ENCODE measurements at places on chromosomes 4 and X. TPM values are rescaled to one million over a fixed set of nuclear protein-coding genes. Genes with fewer than 3 reads are reported as not detected.

Gene CYBB
- 10.4 TPM for polyA plus RNA-seq

Gene GC
- polyA plus RNA-seq, result not detected

Gene OPN1MW
- not detected for polyA plus RNA-seq

DNA sequence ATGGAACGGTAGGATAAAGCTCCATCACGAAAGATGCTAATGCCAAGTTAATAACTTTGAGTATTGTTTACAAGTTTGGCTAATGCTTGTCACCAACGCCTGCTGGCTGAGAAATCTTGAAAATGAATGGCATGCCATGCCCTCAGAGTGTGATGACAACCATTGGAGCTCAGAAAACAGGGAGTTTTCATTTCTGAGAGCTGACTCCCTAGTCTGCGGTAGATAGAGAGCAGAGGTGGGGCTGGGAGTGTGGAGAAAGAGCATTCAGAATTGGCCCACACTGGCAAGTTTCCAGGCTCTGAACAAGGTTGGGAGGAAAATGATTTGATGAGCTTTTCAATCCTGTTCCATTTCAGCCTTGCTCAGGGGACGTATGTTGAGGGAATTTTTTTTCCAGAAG, 183.9 kb downstream of the CPEB2 start:
- H3K4me3 ChIP-seq, result no peak overlapping the region
- no peak overlapping the region for H3K27ac ChIP-seq
- DNase-seq, result no peak
- no peaks in the 10 kb centered on the region for H3K27me3 ChIP-seq
- H3K4me1 ChIP-seq, result no peaks in the 10 kb centered on the region

DNA sequence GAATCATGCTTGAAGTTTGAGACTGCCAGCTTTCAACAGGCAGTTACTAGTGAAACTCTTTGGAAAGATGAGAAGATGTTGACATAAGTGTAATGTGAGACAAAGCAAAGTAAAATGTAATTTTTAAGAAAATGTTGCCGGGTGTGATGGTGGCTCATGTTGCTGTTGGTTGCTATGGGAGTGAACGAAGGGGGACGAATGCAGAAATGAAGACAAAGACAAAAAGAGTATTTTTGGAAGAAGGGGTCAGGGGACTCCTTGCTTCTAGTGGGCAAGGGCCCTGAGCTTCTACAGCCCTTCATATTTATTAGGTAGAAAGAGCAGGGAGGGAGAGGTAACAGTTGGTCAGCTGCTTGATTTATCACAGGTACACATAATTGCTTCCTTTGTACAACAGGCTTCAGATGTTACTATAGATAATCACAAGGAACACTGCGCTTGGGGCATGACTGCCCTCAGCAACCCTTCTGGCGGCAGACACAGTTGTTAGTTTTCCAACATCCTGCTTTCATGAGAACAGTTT, 11.9 kb upstream of the UGDH start:
- no peak overlapping the region for H3K4me3 ChIP-seq
- no peaks in the 10 kb centered on the region for H3K4me1 ChIP-seq
- H3K36me3 ChIP-seq, result peaks cover 4% of the 10 kb centered on the region
- H3K27me3 ChIP-seq, result no peaks in the 10 kb centered on the region
- DNase-seq, result no peak
- no peak overlapping the region for H3K27ac ChIP-seq

DNA sequence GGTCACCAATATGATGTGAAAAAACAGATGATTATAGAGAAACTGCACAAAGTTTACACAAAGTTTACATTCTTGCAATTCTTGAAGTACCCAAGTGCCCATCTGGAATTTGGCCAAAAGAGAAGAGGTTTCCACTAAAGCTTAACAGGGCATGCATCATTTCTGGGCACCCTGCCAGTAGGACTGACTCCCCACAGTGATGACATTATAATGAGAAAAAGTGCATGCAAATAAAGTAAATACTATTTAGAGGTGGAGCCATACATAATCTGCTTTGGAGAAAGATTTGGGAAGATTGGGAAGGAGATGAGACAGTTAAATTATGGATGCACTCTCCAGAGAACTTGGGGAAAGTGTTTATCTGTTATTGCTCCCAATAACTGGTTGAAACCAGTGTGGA, 93.7 kb upstream of the TRPC3 start:
- DNase-seq, result no peak
- H3K4me3 ChIP-seq, result no peak overlapping the region
- no peak overlapping the region for H3K27ac ChIP-seq
- no peaks in the 10 kb centered on the region for H3K27me3 ChIP-seq

GRCh38 chr4:89610236-89610635, 226.7 kb downstream of the SNCA start:
- no peak for DNase-seq
- H3K4me3 ChIP-seq, result no peak overlapping the region
- H3K27ac ChIP-seq, result no peak overlapping the region

- H3K36me3 ChIP-seq, result no peaks in the 10 kb centered on the region
- DNase-seq, result no peak
- no peaks in the 10 kb centered on the region for H3K27me3 ChIP-seq
- no peaks in the 10 kb centered on the region for H3K4me1 ChIP-seq
- no peak overlapping the region for H3K27ac ChIP-seq
- H3K4me3 ChIP-seq, result no peak overlapping the region
Measured at GRCh38 chr4:123878976-123879375, 482.4 kb downstream of the SPRY1 start.

- DNase-seq, result no peak
- H3K27ac ChIP-seq, result no peak overlapping the region
- no peak overlapping the region for H3K4me3 ChIP-seq
- H3K36me3 ChIP-seq, result no peaks in the 10 kb centered on the region
Measured at GRCh38 chr4:62051332-62051731, 851.2 kb downstream of the ADGRL3 start.

DNA sequence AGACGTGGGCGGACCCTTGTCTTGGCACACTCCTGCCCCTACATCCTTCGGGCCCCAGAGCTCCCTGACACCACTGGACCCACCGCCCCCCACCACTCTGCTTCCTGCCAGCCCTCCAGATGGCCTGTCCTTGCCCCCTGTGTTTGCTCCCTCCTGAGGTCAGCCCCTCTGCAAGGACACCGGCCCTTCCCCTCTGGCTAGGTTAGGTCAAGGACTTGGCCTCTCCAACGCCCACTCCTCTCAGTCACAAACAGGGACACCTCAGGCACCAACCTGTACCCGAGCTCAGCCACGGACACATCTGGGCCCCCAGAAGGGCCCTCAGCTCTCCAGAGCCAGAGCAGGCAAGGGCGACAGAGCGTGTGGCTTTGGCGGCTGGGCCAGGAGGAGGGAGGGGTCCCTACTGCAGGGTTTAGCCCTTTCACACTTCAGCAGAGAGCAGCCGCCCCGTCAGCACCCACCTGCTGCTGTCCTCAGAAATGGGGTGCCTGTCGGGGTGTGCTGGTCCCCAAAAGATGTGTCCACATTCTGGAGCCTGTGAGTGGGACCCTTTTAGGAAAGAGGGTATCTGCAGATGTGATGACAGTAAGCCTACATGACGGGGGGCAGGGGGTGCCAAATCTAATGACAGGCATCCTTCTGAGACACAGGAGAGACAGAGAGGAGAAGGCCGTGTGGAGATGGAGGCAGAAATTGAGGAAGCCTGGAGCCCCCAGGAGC, 23.5 kb upstream of the DUSP9 start:
- H3K27me3 ChIP-seq, result no peaks in the 10 kb centered on the region
- H3K27ac ChIP-seq, result no peak overlapping the region
- H3K4me1 ChIP-seq, result no peaks in the 10 kb centered on the region
- H3K4me3 ChIP-seq, result no peak overlapping the region
- no peaks in the 10 kb centered on the region for H3K36me3 ChIP-seq

DNA sequence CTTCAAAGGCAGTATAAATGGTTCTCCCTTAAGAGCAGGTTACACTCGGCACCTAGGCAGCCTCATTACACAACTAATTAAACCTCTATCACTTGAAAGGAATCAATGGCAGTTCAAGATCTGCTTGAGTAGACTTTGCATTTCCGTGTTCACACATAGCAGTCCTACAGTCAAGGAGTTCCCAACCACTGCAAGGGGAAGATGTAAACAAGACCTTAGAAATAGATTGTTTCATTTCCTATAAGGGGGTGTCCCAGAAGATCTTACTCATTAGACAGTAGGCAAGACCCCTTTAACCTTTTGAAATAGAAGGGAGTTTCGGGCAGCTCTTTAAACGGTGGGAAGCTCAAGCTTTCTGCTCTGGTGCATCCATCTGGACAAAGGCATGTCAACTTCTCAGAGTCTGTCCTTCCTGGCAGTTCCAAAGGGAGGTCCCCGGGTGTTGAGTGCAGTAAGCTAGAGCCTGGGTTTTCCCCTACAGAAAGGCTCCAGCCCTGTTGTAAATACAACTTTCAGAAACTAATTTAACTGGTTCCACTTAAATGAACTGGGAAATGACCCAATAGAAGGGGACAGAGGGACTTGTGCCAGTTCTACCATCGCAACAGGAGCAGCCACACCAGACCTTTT, 150.8 kb downstream of the RBMX2 start:
- H3K27me3 ChIP-seq, result no peaks in the 10 kb centered on the region
- H3K36me3 ChIP-seq, result no peaks in the 10 kb centered on the region
- no peaks in the 10 kb centered on the region for H3K4me1 ChIP-seq
- H3K4me3 ChIP-seq, result no peak overlapping the region

DNA sequence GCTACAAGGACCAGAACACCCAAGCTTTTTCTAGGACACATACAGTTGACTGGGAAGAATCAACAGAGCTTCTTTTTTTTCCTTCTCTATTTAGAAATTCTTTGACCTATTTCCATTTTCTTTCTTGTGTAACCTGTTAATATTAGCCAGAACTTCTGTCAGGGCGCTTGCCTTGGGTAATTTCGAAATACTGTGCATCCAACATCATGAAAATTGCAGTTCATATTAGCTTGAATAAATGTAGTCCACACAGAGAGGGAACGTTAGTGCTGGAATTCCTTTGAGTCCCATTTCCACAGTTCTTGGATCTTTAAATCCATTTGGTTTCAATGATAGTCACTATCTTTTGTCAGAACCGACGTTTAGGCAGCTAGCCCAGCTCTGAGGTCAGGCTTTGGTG, 141.8 kb downstream of the MXRA5 start:
- no peak overlapping the region for H3K4me3 ChIP-seq
- H3K4me1 ChIP-seq, result no peaks in the 10 kb centered on the region
- H3K27ac ChIP-seq, result no peak overlapping the region
- no peak for DNase-seq
- H3K36me3 ChIP-seq, result no peaks in the 10 kb centered on the region

GRCh38 chr4:153785910-153786721, 2.8 kb downstream of the SFRP2 start:
- H3K4me1 ChIP-seq, result peaks cover 2% of the 10 kb centered on the region
- H3K4me3 ChIP-seq, result no peak overlapping the region
- no peak overlapping the region for H3K27ac ChIP-seq
- H3K36me3 ChIP-seq, result no peaks in the 10 kb centered on the region
- no peaks in the 10 kb centered on the region for H3K27me3 ChIP-seq
- DNase-seq, result no peak

GRCh38 chr4:182348779-182349326, 105.7 kb downstream of the TENM3 start:
- H3K4me1 ChIP-seq, result no peaks in the 10 kb centered on the region
- DNase-seq, result no peak
- no peak overlapping the region for H3K27ac ChIP-seq
- no peak overlapping the region for H3K4me3 ChIP-seq
- H3K36me3 ChIP-seq, result no peaks in the 10 kb centered on the region

- no peaks in the 10 kb centered on the region for H3K4me1 ChIP-seq
- no peak overlapping the region for H3K27ac ChIP-seq
Measured at GRCh38 chrX:3295731-3296130, 50.7 kb downstream of the MXRA5 start.

DNA sequence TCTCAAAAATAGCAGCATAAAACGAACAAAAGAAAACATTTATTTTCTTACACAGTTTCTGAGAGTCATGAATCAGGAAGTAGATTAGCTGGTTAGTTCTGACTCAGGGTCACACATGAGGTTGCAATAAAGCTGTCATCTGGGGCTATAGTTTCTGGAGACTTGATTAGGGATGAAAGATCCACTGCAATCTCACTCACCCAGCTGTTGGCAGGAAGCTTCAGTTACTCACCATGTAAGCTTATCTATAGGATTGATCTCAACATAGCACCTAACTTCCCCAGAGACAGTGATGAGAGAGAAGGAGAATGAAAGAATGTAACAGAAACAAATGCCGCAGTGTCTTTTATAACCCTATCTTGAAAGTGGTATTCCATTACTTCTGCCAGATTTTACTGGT, 435.5 kb downstream of the GABRG1 start:
- DNase-seq, result no peak
- no peak overlapping the region for H3K27ac ChIP-seq
- no peaks in the 10 kb centered on the region for H3K4me1 ChIP-seq
- no peaks in the 10 kb centered on the region for H3K36me3 ChIP-seq
- no peaks in the 10 kb centered on the region for H3K27me3 ChIP-seq
- no peak overlapping the region for H3K4me3 ChIP-seq

DNA sequence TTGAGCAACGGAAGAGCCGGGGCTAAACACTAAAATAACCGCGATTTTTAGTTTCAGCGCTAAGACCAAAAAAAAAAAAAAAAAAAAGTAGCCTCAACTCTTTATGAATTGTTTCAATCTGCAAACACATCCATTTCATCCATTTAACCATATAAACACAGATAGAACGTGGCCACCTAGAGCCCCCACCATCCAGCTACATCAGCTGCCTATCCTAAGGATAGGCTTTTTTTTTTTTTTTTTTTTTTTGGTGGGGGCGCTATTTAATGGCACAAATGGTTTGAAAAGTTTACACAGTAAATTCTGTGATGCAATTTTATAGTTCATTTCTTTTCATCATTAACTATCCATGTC, 492 bp upstream of the HDAC8 start:
- H3K4me1 ChIP-seq, result no peaks in the 10 kb centered on the region
- H3K27ac ChIP-seq, result no peak overlapping the region
- no peaks in the 10 kb centered on the region for H3K36me3 ChIP-seq
- no peak for DNase-seq

GRCh38 chr4:148793221-148793620, 351.0 kb upstream of the NR3C2 start:
- no peak overlapping the region for H3K27ac ChIP-seq
- no peak for DNase-seq
- H3K36me3 ChIP-seq, result no peaks in the 10 kb centered on the region
- no peak overlapping the region for H3K4me3 ChIP-seq

GRCh38 chr4:39574946-39575345, 47.7 kb upstream of the UGDH start:
- H3K4me1 ChIP-seq, result peaks cover 2% of the 10 kb centered on the region
- H3K27me3 ChIP-seq, result no peaks in the 10 kb centered on the region
- no peak overlapping the region for H3K4me3 ChIP-seq
- no peak for DNase-seq
- H3K36me3 ChIP-seq, result peaks cover 2% of the 10 kb centered on the region

- no peaks in the 10 kb centered on the region for H3K27me3 ChIP-seq
- peaks cover 6% of the 10 kb centered on the region for H3K4me1 ChIP-seq
- no peaks in the 10 kb centered on the region for H3K36me3 ChIP-seq
- H3K27ac ChIP-seq, result no peak overlapping the region
- H3K4me3 ChIP-seq, result no peak overlapping the region
Measured at GRCh38 chr4:137534516-137534915, 2.2 kb upstream of the PCDH18 start.

DNA sequence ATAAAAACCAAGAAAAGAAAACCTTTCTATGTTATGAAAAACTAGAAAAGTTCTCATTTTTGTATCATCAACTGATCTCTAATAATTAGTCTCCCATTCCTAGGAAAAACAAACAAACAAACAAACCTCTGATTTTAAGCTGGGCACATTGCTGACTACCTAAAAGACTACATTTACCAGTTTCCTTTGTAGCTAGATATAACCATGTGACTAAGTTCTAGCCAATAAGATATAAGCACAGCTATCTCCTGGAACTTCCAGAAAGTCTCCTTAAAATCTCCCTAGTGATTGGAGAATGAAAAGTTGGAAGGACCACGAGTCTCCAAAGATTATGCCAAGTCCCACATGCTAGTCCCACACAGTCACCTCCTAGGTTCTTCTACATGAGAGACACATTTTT, 108.9 kb downstream of the NR3C2 start:
- no peak overlapping the region for H3K4me3 ChIP-seq
- H3K27me3 ChIP-seq, result no peaks in the 10 kb centered on the region
- DNase-seq, result no peak
- H3K27ac ChIP-seq, result no peak overlapping the region
- no peaks in the 10 kb centered on the region for H3K4me1 ChIP-seq
